Effector memory CD4-positive, alpha-beta T cell (primary cell): ENCODE measurements at places on chromosomes 6 and 20.

- no peak for DNase-seq
Observed at GRCh38 chr6:132607544-132608233, 16.4 kb downstream of the TAAR2 start.

DNA sequence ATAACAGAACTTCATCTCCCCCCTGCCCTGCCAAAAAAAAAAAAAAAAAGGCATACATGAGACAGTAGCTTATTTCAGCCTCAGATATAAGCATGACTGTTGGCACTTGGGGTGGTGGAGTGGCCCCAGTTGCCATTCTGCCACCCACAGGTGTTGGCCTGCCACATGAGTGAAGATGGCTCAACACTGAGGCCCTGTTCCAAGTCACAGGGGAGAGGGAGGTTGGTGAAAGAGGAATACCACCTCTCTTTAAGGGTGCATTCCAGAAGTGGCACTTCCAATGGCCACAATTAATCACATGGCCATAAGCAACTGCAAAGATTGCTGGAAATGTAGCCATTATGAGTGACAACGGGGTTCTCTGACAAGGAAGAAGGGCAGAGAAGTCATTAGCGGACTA lies 61.9 kb upstream of the JARID2 start:
- no peak for DNase-seq

DNA sequence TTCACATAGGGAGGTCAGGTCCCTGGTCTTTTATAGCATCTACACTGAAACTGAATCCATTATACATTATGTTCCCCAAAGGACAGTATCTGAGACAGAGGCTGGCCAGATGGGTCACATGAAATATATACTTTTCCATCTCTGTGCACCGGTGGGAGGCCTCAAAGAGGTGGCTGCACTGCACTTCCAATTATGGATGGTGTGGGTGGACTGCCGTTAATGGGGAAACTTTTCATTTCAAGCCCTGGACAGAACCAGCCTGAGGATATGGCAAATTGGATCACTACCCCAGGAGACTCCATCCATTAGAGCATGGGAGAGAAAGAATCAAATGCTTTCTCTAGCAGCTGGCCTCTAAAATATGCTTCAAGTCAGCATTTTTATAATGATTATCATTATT lies 280.5 kb upstream of the OPRM1 start:
- DNase-seq = no peak

GRCh38 chr6:163691049-163691448 lies 276.5 kb downstream of the QKI start:
- no peak for DNase-seq

DNA sequence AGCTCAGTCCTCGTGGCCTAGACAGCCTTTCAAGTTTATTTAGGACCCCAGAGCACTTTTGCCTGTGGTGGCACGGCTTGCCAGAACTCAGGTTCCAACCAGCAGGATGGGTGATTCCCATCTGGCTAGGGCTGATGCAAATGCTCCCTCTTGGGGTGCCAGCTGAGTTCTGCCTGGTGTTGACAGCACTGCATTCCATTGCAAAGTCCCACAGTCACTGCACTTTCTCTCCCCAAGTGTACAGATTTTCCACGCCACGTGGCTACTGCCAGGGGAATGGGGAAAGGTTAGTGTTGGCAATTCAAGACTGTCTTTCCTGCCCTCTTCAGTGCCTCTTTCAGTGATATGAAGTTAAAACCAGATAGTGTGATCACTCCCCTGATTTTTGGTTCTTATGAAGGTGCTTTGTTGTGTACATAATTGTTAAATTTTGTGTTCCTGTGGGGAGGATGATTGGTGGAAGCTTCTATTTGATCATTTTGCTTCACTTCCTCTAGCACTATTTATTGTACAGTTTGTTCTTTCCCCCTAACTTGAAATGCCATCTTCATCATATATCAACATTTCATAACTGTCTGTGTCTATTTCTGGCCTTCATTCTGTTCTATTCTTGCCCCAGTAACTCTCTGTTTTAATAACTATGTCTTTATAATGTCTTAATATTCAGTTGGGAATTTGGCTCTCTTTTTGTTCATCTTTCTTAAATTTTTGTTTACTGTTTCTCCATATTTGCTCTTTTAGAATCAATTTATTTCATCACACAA lies 86.2 kb downstream of the CFAP61 start:
- DNase-seq = no peak

DNA sequence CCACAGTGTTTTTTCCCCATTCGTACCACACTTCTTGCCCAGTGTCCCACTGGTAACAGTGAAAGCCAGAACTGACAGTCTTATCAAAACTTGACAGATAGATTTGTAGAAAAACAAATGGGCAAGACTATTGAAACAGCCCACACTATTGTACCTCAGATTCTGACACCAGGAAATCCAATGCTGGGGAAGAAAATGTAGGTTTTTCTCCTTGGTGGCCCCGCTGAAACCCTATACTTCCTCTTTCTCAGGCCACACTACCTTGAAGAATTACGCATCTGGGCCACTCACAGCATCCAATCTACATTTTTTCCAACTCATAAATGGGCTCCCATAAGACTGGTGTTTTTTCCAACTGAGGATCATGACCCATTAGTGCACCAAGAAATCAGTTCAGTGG lies 90.9 kb upstream of the HDDC2 start:
- DNase-seq = no peak

DNA sequence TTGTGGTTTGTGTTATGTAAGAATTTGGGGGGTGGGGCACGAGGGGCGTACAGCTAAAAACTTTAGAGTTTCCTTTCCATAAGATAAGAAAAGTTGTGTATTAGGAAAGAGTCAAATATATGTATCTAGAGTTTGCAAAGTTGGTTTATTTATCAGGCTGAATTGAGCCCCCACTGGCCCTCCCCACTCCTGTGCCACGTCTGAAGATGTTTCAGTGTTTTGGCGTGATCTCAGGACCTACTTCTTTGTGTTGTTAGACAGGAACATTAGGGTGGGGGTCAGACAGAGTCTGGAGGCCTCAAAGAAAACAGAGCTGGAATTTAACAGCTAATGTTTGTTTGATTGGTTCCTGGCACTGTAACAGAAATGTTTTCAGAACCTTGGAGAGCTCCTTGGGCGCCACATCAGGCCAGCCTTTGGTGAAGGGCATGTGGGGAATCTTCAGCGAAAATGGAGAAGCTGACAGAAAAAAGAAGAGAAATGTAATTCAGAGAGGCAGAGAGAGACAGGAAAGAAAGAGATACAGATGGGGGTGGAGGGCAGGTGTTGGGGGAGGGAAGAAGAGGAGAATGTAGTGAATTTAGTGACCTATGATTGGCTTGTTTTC lies 674 bp downstream of the NRSN1 start:
- no peak for DNase-seq

GRCh38 chr20:4090756-4091489 lies 75.6 kb upstream of the RNF24 start:
- no peak for DNase-seq

- no peak for DNase-seq
Observed at GRCh38 chr6:134903448-134903847, 46.5 kb downstream of the ALDH8A1 start.

GRCh38 chr20:62394248-62395245 lies 7.6 kb downstream of the RPS21 start:
- DNase-seq = no peak

GRCh38 chr6:37083243-37084138 lies 78.0 kb downstream of the FGD2 start:
- no peak for DNase-seq

GRCh38 chr6:3422435-3423070 lies 34.3 kb downstream of the SLC22A23 start:
- no peak for DNase-seq

- DNase-seq = no peak
Observed at GRCh38 chr6:108736832-108737231, 111.4 kb upstream of the ARMC2 start.

DNA sequence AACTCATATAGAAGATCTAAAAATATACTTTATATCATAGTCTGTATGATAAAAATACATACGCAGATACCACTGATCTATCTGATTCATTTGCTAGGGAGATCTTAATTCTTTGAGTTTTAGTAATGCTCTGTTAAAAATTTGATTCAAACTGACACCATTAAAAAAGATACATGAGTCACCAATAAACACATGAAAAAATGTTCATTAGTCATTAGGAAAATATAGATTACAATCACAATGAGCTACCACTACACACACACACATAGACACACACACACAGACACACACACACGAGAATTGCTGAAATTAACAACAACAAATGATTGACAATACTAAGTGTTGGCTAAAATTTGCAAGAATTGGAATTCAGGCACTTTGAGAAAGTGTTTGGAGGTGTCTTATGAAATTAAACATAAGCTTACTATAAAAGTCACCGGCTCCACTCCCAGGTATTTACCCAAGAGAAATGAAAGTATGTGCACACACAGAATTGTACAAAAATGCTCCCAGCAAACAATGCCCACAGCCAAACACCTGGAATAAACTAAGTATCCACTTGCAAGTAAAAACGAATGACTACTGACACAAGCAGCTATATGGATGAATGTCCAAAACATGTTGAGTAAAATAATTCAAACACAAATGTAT lies 117.7 kb upstream of the GGTLC1 start:
- no peak for DNase-seq

- no peak for DNase-seq
Observed at GRCh38 chr6:107488875-107489635, 862 bp upstream of the SOBP start.

DNA sequence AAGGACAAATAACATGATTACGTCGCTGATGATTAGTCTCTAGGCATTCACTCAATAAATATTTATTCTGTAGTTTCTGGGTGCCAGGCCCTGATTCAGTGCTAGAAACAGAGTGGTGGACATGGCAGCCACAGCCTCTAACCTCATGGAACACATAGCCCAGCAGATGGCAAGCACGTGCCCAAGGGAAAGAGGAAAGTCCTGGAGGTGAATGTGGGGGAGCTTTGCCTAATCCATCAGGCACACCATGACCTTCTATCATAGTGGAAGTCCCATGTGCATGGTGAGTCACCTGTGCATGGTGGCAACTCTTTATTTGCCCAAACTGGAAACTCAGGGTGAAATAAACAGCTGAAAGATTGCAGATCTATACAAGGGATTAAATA lies 143.0 kb upstream of the TNFAIP3 start:
- no peak for DNase-seq

DNA sequence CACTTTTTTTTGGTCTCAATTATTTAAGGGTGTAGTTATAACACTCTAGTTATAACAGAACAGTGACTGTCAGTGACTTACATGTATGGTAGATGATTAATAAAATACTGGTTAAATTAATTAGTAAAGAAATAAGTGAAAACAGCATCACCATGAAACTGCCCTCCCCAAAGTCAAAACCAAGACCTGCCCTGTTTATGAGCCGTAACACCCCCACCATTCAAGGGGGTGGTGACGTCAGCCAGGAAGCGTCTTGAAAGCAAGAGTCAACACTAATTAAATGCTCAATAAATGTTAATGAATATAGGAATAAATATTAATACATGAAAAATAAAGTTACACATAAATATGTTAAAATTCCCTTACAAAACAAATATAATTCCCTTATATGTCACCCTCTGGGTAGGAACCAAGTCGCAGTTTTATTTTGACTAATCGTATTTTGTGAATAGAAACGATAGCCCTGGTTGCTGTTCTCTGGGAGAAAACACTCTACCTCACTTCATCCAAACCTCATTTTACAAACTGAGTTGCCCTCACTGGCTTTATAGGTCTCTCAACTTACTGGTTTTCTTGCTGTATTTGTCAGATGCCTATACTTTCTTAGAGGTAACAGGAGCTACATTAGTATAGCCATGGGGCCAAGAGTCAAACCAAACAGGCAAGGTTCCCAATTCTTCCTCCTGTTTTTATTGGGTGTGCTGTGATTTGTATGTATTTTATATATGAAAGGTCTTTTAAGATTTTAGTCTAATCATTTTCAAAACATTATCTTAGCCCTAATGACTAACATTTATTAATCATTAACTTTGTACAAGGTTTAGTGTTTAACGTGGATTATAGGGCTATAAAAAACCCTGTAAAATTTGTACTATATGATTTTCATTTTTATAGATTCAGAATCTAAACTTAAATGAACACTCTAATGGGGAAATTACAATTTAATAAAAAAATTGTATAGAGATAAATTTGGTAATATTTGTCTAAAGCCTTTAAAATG lies 227.9 kb upstream of the IRAK1BP1 start:
- DNase-seq = no peak

- no peak for DNase-seq
Observed at GRCh38 chr6:141401168-141401567, 731.6 kb upstream of the GJE1 start.

DNA sequence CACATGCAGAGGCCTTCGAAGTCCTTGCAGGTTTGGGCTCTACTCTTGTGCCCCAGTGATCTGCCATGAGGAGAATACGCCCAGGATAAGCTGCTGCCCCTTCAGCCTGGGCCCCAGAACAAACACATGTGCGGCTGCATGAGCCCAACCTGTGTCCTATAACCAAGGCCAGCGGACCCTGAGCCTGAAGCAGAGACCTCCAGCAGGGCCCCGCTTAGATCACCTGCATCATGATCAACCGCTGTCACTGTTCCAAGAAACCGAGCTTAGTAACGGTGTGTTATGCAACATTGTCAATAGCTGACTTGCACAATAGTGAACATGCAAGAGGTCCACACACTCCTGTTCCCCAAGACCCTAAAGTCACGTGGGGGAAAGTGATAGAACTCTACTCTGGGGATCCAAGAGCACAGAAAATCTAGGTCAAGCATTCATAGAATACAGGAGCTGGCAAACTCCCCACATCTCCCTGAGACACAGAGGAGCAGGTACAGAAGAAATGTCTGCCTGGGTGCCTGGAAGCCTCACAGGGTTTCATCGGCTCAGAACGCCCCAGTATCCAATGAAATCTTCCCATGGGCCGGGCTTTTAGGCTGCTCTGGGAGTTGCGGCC lies 136.2 kb downstream of the BMP7 start:
- DNase-seq = no peak

DNA sequence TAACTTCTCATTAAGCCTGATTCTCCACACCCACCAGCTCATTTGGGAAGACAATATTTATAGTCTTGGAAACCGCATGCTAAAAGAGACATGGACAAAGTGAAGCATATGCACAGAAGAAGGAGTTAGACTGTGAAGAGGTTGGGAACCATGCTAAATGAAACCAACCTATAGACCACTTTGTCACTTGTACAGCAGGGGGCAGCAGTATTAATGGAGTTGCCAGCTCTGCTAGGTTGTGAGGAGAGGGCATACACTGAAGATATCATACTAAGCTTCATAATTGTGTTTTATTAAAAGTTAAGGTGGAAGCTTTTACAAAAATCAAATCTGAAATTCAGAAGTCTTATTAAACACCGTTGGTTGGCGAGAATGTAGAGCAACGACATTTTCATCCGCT lies 38.3 kb upstream of the HMGCLL1 start:
- no peak for DNase-seq
